ENCODE measurements at places on chromosomes 7 and 10. TPM values are rescaled to one million over a fixed set of nuclear protein-coding genes. Genes with fewer than 3 reads are reported as not detected.

The UCMA gene
- total RNA-seq = not detected

The GARIN1A gene
- total RNA-seq = 0.48 TPM

The POU6F2 gene
- not detected for total RNA-seq

GRCh38 chr7:14430926-14431325, 441.5 kb upstream of the ETV1 start:
- no peak for DNase-seq

DNA sequence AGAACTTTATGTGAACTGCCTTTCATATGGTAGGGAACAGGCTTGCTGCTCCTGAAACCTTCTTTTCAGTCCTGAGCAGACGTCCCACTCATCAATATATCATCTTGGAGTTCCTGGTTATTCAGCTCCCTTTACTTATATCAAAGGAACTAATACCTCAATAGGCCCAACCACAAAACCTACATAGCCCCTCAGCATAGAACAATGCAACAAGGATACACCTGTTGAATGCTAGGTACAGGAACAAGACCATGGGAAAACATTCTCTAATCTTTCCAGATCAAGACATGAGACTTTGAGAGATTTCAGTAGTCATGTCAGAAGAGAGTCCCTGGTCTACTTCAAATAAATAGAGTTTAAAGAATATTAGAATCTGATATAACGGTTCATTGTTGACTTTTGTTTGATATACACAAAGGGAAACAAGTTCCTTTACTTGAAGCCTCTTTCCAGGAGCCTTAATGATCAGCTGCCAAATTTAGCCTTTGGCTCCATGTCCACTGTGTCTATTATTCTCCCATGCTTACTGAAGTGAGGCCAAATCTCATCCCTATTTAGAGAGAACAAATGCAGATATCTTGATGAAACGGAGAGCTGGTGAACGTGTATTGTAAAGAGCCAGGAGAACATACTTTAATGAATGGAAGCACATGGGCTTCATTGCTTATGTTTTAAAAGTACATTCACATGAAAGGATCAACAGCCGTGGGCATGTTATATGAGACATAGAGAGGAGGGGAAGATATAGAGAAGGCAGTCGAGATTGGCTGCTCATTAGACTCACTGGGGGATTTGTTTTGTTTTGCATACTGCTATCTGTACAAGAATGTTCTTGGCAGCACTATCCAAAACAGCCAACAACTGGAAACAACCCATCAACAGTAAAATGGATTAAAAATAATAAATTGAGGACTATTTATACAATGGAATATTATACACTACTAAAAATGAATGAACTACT, 9.5 kb downstream of the RHOBTB1 start:
- no peak for DNase-seq

- no peak for DNase-seq
Observed at GRCh38 chr7:158526531-158526930, 61.1 kb downstream of the PTPRN2 start.

DNA sequence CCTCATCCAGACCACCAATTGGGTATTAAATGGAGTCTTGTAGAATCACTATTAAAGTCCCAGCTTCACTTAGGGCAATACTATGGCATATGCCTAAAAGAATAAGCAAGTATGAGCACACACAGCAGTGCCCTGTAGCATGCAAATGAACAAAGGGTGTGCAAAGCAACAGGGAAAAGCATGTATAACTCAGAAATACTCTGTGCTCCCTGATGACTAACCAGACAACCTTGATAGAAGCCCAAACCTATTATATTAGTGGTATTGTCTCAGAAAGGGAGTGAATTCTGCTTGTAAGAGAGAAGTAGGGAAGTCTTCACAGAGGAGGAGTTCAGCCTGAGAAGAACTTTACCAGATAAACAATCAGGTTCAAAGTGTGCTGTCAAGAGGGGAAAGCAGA, 131.2 kb downstream of the DGKI start:
- DNase-seq = no peak

- DNase-seq = no peak
Observed at GRCh38 chr7:44564606-44565005, 9.1 kb downstream of the DDX56 start.

- DNase-seq = no peak
Observed at GRCh38 chr7:105567024-105567423, 14.3 kb downstream of the EFCAB10 start.

DNA sequence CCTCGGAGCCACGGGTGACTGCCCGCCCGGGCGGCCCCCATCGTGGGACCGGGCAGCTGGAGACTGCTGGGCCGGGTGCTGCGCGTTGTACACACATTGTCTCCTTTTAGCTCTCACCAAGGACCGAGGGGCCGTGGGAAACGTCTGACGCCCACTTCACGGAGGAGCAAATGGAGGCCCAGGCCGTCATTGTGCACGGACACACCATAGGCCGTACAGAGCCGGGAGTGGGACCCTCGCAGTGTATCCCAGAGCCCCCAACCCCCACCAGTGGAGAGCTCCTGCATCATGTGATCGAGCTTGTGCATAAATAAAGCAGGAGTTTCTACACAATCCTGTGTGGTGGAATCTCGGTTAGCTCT, 722 bp downstream of the DENND10 start:
- DNase-seq = no peak

Measured in RPMI7951 (cell line).